ENCODE measurements at places on chromosomes 4 and X. TPM values are rescaled to one million over a fixed set of nuclear protein-coding genes. Genes with fewer than 3 reads are reported as not detected.

GRCh38 chrX:40582811-40583210 lies 2.0 kb downstream of the ATP6AP2 start:
- no peak for DNase-seq

GRCh38 chr4:168588916-168589531 lies 92.2 kb downstream of the PALLD start:
- peak; percentile 77 for DNase-seq

GRCh38 chrX:90617710-90618325 lies 696.1 kb downstream of the TGIF2LX start:
- no peak for DNase-seq

DNA sequence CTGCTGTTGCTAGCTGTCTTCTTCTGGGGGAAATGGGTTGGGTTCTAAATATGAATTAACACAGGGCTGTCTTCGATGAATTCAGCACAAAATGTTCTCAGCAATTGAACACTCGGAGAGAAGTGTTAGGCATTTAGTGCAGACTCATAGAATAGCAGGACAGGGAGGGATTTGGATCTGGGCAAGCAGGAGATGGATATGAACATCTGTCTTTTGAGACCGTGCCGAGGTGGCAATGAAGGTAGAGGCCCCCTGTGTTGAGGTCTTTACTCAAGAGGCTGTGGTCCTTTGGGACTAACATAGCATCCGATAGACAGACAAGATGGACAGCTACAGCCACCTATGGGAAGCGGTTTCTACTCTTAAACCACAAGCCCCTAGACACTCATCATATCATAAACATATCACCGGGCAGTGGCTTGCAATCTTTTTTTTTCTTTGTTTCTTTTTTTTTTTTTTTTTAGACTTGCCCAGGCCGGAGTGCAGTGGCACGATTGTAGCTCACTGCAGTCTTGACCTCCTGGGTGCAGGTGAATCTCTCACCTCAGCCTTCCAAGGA lies 6.7 kb downstream of the CD99 start:
- no peak for DNase-seq

DNA sequence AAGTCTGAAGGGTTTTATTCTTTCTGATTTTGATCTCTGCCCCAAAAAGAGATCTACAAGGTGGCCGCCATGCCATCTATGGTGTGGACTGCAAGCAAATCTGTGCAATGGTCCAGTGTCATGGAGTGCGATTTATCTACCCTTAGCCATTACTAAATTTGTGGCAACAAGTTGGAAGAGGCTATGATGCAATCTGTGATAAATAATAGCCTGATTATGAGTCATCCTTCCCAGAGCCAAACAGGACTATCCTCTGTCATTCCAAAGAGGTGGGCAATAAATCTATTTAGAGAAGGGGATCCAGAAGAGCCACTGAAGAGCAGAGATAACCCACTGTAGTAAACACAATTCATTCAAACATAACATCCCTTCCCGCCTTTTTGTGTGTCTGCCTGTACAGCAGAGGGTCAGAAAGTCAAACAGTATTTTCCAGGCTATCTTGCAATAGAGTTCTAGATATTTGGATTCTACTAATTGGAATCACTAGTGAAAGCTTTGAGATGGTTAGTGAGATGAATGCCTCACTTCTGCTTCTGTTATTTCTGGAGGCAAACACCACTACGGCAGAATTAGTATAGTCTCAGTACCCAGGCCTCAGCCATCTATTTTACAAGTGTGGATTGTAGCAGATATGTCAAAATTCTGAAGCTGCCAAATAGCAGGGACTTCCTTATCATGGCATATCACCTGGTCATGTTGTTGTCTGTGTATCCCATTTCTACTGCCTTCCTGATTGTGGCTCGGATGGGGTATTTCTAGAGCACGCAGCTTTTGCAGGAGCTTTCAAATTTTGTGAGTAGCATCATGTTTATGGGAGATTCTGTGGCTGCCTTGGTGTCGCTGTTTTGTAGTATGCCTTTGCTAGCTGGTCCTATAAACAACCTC lies 192.0 kb downstream of the SMIM20 start:
- no peak for DNase-seq

DNA sequence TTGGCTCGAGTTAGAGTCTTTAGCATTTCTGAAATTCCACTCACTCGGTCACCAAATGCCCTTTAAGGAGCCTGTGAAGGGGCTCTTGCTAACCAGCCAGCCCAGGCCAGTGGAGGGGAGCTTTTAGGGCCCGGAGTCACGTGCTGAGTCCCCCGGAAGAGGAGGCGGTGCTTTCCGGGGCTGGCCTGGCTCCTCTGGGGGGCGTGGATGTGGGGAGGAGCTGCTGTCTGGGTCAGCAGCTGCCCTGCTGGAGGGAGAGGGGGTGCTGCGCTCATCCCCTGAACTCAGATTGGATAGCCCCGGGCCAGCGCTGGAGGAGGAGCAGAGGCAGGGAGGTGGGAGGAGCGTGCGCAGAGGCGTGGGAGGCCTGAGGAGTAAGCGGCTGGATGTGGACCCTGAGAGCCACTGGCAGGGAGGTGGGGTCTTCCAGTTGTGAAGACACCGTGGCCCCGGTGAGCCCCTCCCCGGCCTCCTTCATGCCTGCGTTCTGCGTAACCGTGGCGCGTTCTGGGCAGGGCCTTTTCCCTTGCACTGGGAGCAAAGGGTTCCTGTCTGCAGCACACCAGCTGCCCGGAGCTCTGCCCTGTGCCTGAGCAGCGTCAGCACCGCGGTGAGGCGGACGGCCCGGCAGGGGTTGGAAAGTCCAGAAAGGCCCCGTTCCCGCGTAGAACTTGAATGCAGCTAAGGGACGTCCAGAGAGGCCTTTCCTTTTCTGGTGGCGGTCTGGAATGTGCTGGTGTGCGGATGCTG lies 19.7 kb downstream of the MAEA start:
- peak; percentile 75 for DNase-seq

GRCh38 chr4:98606894-98607293 lies 51.5 kb downstream of the TSPAN5 start:
- DNase-seq, result no peak

- no peak for DNase-seq
Observed at GRCh38 chrX:109785053-109785452, 52.0 kb upstream of the ACSL4 start.

GRCh38 chr4:164012396-164013027 lies 518.0 kb downstream of the TMA16 start:
- no peak for DNase-seq

DNA sequence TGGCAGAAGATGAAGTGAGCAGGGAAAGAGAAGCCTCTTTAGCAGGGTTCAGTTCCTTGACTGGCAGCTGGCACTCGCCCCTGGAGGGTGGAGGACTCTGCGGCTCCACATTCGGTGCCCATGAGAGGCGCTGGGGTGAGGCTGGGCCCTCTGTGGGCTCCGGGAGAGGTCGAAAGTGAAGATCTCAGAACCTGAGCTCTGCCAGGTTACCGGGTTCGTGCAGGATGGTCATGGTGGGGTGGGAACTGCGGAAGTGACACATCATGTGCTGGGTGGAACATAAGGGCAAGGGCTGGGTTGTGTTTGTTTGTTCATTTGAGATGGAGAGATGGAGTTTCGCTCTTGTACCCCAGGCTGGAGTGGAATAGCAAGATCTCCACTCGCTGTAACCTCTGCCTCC lies 44.2 kb downstream of the TRIM61 start:
- no peak for DNase-seq

DNA sequence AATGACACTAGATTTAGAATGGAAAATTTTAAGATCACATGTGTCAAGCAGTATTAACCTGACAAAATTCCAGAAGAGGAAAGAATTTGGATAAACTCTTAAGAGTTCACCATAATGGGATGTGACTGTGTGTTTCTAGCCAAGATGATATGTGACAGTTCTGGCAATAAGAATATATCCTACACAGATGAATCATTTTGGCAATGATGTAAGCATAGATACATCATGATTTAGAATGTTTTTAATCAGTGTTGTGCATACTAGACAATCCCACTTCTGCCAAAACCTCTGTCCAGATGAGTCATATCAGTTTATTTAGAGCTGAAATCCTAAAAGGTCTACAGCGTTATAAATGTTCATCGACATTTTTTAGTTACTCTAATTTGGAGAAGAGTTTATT lies 48.8 kb downstream of the PTCHD1 start:
- no peak for DNase-seq

GRCh38 chr4:84063619-84064018 lies 435.5 kb downstream of the NKX6-1 start:
- no peak for DNase-seq

DNA sequence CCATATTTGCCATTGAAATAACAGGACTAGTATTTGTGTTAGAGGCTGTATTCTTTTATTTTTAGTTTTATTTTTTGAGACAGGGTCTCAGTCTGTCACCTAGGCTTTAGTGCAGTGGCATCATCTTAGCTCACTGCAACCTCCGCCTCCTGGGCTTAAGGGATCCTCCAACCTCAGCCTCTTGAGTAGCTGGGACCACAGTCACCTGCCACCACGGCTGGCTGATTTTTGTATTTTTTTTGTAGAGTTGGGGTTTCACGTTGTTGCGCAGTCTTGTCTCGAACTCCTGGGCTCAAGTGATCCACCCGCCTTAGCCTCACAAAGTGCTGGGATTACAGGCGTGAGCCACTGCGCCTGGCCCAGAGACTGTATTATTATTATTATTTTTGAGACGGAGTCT lies 15.3 kb downstream of the TMEM131L start:
- no peak for DNase-seq

- DNase-seq, result no peak
Observed at GRCh38 chr4:112563431-112564200, 47.6 kb upstream of the NEUROG2 start.

DNA sequence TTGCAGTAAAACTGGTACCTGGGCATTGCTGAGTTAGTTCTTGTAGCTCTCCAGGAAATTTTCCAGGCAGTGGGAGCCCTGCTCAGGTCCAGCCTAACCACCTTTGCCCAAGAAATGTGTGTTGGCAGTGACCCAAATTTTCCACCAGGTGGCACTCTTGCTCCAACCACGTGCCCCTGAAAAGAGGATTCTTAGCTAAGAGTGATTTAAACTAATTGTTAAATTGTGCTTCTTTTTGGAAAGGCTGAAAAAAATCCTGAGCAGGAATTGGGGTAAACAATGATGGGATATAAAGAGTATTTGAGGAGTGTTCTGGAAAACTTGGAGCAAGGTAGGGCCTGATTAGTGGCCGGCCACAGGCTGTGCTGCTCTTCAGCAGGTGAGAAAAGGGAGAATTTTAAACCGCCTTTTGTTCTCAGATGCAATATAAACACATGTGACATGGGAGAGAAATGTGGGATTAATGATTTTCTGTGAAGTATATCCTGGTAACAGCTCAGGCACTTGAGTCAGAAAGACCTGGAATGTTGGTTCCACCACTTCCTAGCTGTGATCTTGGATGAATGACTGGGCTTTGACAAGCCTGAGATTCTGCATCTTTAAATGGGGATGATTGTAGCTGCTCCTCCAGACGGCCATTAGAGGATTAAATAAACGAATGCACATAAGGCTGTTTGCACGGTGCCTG lies 219.6 kb downstream of the PTTG2 start:
- no peak for DNase-seq

DNA sequence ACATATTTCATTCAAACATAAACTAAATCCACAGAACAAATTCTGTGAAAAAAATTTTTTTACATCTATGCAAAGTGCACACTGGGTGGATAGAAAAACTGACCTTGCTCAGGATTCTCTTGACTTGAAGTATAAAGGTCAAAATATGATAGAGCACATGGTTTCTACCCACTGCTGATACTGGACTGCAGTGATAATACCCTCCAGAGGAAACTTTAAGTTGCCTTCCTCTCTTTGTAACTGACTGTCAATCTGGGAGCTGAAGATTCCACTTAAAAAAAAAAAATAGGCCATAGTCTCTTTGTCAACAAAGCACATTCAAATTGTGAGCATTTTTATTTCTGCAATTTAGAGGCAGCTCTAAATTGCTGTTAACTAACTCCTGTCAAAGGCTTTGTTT lies 3.2 kb upstream of the AMMECR1 start:
- no peak for DNase-seq

DNA sequence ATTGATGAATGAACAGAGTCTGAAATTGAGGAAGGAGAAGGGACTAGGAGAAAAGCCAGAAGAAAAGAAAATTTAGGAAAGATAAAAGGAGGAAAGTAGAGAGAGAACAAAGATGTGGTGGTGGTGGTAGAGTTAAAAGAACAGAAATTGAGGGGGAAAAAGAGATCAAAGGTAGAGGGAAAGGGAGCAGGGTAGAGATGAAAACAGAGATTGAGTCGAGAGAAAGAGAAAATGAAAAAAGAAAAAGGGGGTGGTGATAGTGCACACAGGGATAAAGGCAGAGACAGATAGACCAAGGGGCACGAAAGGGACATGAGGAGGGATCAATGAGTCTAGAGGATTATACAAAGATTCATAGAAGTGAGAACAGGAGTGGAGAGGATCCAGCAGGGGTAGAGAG lies 3.9 kb downstream of the ALAS2 start:
- no peak for DNase-seq

- DNase-seq, result no peak
Observed at GRCh38 chrX:114006664-114007063, 577.2 kb upstream of the HTR2C start.

- DNase-seq, result no peak
Observed at GRCh38 chr4:77776182-77777134, 42.7 kb downstream of the CNOT6L start.

- no peak for DNase-seq
Observed at GRCh38 chr4:94920369-94920768, 162.6 kb downstream of the BMPR1B start.

GRCh38 chr4:125042041-125042440 lies 272.7 kb upstream of the FAT4 start:
- DNase-seq, result no peak

- DNase-seq, result peak; percentile 65
Observed at GRCh38 chrX:136028383-136028984, 43.2 kb downstream of the SLC9A6 start.

GRCh38 chr4:168353746-168354145 lies 35.2 kb upstream of the DDX60 start:
- DNase-seq, result no peak

DNA sequence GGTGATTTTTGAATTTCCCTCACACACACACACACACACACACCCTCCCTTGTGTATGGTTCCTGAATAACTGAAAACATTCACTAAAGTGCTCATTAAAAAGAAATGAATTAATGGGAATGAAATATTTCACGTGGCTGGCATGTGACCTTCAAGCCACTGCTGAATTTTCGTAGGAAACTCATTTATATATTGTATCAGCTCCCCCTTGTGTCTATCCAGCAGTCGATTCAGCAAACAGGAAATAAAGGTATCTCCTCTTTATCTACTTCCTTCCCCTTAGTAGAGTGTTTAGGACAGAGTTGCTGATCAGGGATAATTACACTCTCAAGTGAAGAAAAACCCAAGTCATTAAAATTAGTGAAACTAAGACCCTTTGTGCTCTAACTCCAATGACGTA lies 912.6 kb upstream of the LCORL start:
- DNase-seq, result no peak

- DNase-seq, result no peak
Observed at GRCh38 chr4:165175879-165176278, 31.5 kb upstream of the KLHL2 start.

GRCh38 chr4:88859191-88859812 lies 161.7 kb upstream of the NAP1L5 start:
- DNase-seq, result no peak

Gene TEX13C
- not detected for polyA plus RNA-seq

Gene XAGE1A
- not detected for polyA plus RNA-seq

Gene TREX2
- 0.20 TPM for polyA plus RNA-seq

Gene PSAPL1
- not detected for polyA plus RNA-seq

Gene HSFX1
- 2.6 TPM for polyA plus RNA-seq

Gene CCDC149
- 9.7 TPM for polyA plus RNA-seq

Gene SLC6A14
- not detected for polyA plus RNA-seq

Gene HS6ST2
- 46.5 TPM for polyA plus RNA-seq

Gene BANK1
- polyA plus RNA-seq, result 0.43 TPM

Gene ARHGAP36
- 520 TPM for polyA plus RNA-seq

Gene SYP
- 1.0 TPM for polyA plus RNA-seq

Gene NALF2
- 0.65 TPM for polyA plus RNA-seq

Gene BEX5
- polyA plus RNA-seq, result not detected

Gene F11
- polyA plus RNA-seq, result not detected
